Stimulated activated CD8-positive, alpha-beta memory T cell treated with anti-CD3 and anti-CD28 coated beads, Interleukin-7, amount 100 ng/mL, for 1 hour (primary cell): ENCODE measurements at places on chromosomes 5 and 9.

- DNase-seq: no peak
Observed at GRCh38 chr9:118533101-118533500, 828.9 kb downstream of the TLR4 start.

DNA sequence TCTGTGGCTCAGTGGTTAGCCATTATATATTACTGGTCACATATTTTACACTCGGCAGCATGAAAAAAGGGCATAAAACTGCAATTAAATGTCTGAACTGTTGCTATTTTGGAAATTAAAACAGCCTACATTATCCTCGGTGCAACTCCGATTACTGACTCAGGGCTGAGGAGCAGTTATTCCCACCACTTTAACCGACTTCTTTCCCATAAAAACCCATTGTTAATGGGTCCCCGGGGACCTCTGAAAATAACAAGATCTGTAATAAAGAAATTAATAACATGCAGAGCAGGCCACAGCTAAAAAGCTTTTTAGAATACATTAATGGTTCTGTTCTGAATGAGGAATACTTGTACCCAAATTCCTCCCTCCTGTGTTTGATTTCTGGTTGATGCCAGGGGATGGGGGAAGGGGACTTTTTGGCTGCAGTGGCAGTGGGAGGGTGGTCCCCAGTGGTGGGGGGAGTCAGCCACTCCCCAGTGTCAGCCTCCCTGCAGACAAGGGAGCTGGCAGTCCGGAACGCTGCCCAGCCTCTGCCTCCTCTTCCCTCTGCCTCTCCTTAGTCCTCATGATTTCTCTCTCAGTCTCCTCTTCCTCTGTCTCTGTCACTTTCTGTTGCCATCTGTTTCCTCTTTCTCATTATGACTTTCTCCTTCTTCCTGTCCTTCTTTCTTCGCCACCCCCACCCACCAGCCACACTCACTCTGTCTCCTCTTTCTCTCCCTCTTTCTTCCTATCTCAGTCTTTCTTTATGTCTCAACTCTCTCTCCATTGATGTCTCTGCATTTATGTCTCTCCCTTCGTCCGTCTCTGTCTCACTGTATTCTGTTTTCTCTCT is 59.0 kb upstream of the ZBTB43 start:
- DNase-seq: no peak

DNA sequence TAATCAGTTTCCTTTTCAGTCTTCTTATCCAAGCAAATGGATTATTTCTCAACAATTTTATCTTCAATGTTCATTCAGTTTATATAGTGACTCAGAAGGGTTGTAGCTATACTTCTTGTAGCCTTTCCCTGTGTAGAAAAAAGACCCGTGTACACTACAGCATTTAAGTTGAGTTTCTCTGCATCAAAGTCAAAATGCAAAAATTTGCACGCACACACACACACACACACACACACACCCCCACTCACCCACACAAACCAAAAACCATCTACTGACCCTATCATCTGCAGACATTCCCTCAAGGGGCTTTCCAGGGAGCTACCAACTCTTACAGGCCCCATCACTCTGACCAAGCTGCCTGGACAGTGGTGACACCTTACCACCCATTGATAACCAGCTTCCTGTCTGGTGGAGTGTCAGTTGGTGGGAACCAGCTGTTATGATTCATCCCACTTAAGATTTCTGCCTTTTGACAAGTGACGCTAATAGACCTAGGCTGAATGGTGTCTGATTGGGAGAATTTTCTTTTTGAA is 12.2 kb upstream of the ELL2 start:
- peak; percentile 8 for DNase-seq

DNA sequence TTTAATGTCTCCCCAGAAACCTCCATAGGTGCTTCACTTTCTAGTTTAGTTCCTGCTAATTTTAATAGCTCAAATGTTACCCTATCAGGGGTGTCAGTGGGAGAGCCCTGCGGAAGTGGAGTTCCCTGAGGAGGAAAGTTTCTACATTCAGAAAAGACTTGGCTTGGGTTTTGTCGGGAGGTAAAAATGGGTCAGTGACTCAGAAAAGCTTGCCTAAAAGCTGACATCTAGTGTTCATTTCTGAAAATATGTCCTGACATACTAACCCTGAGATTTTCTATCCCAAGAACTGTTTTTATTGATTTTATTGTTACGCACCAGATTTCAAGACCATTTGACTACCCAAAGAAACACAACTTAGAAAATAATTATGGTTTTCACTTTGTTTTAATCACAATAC is 40.9 kb upstream of the GLDC start:
- DNase-seq: no peak

- no peak for DNase-seq
Observed at GRCh38 chr5:103741984-103742383, 179.4 kb upstream of the NUDT12 start.

GRCh38 chr5:178671602-178672144 is 44.8 kb upstream of the CLK4 start:
- DNase-seq: no peak
